ENCODE measurements at places on chromosomes 1 and 21.

GRCh38 chr1:217240656-217241055 is 390.2 kb downstream of the GPATCH2 start:
- no peak for DNase-seq

DNA sequence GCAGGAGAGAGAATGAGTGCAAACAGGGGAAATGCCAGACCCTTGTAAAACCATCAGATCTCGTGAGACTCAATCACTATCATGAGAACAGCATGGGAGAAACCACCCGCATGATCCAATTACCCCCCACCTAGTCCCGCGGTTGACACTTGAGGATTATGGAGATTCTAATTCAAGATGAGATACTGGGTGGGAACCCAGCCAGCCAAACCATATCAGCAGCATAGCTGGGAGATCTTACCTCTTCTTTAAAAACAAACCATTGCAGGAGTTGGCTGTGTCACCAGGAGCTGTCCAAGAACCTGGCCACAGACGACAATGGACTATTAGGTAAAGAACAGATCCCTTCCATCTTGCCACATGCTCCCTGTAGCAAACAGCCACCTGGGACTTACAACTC is 422.7 kb downstream of the MATN1 start:
- DNase-seq: no peak

- no peak for DNase-seq
These were observed 13.9 kb upstream of the S100A7 start for GRCh38 chr1:153474347-153474746.

- no peak for DNase-seq
These were observed 1.4 kb upstream of the IGSF8 start for GRCh38 chr1:160099716-160100375.
